Midbrain (tissue), 1 donor: ENCODE measurements at places on chromosomes 4 and X.

- no peak for DNase-seq
Observed at GRCh38 chrX:123617007-123617406, 115.8 kb downstream of the THOC2 start.

- DNase-seq, result no peak
Observed at GRCh38 chr4:183101956-183102480, 3.0 kb downstream of the WWC2 start.

- no peak for DNase-seq
Observed at GRCh38 chrX:69361311-69361845, 142.7 kb upstream of the NALF2 start.

DNA sequence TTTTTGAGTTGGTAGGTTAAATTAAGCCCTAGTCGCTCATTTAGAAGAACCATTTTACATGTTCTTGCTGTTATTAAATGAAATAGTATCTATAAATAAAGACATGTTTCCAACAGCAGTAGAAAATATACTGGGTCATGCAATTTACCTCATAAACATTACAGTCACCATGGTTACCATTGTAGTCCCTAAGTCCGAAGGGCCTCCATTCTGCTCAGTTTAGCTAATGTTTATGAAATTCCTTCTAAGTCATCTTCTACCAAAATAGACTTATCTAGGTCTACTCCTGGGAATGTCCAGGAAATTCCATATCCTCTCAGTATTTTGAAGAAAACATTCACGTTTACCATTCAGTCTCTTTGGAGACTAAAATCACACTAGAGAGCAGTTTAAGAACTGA, 292.5 kb upstream of the DCAF8L1 start:
- no peak for DNase-seq

DNA sequence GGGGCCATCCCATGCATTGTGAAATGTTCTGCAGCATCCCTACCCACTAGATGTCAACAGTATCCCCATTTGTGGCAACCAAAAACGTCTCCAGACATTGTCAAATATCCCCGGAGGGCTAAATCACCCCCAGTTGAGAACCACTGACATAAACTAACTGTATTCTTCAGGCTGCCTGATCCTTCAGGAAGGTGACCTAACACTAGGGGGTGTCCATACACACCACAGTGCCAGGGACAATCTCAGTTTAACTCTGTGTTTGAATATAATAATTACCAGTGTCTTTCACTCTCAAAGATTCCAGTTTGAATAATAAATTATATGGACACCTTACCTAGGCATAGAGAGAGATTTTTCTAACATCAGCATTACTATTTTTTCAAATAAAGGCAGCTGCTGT, 6.4 kb downstream of the ACE2 start:
- DNase-seq, result no peak

- no peak for DNase-seq
Observed at GRCh38 chr4:81502564-81502963, 30.9 kb upstream of the RASGEF1B start.

DNA sequence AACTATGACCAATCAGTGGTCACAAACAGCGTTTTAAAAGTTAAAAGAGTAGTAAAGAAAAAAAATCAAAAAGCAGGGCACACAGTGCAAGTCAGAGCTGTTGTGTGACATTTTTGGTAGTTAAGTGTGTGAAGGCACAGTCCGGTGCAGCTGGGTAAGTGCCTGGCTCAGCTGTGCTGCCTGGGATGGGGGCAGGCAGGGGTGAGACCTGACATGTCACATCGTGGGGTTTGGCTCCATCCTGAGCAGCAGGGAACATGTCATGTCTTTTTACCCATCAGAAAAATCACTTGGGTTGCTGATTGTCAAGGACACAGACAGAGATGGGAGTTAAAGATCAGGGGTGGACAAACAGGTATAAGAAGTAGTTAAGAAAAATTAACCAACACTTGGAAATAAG, 125.1 kb downstream of the NSUN7 start:
- DNase-seq, result no peak

DNA sequence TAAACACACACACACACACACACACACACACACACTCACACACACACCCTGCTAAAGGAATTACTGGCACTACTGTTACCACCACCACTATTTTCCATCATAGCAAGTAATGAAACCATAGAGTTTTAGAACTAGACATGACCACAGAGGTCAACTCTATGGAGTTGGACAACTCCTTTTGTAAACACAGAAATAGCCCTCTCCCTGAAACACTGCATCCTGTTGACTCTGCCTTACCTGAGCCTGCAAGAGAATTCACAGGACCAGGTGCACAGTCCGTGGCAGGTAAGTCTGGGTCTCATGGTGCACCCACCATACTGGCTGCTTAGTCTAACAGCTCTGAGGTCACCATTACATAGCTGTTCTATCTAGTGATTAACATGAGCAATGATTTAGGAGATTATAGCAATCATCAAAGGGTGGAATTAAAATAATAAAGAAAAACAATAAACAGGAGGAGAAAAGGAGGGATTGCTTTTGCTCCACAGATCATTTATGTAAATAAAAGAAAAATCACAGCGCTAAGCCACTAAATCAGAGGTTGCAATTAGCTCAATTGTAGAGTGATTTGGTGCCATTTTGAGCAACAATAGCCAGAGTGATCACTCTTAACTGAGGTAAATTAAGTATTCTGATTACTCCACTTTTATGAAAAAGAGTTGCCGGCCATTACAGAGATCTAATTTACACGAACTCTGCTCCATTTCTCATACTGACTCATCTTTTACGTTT, 340.0 kb upstream of the RASGEF1B start:
- DNase-seq, result no peak

GRCh38 chr4:91485415-91485814, 818.4 kb upstream of the GRID2 start:
- no peak for DNase-seq

DNA sequence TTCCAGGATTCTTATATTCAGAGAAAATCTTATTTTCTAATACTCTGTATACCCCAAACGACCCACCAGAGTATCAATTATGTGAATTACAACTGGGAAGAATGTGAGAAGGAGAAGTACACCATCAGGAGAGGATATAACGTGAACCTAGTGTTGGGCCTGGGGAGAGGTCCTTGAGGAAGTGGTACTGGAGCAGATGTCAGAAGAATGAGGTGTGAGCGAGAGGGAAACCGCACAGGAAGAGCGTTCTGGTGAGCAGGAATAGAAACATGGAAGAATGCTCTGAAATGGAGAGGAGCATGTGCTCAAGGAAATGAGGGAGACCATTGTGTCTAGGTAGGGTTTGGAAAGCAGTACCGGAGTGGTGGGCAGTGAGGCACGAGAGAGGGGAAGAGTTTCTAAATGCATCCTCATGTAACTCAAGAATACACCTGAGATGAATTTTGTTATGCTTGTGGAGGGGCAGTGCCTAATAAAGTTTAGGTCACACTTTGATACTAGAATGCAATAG, 151.6 kb downstream of the GRID2 start:
- no peak for DNase-seq

DNA sequence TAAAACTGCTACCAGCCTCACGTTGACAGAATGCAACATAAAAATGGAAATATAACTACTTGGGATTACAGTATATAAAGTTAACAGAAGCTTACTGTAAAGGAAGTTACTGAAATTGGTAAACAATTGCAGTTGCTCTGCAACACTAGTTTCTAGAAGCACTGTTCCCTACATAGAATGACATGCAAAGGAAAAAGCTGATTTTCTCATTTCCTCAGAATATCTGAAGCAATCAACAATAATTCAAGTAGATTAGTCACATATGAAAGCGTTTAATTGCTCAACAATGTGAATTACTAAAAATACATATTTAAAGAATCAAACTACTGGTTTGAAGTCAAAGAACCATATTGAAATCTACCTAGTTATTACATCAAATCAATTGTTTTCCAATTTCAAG, 31.8 kb downstream of the PDGFC start:
- DNase-seq, result no peak

DNA sequence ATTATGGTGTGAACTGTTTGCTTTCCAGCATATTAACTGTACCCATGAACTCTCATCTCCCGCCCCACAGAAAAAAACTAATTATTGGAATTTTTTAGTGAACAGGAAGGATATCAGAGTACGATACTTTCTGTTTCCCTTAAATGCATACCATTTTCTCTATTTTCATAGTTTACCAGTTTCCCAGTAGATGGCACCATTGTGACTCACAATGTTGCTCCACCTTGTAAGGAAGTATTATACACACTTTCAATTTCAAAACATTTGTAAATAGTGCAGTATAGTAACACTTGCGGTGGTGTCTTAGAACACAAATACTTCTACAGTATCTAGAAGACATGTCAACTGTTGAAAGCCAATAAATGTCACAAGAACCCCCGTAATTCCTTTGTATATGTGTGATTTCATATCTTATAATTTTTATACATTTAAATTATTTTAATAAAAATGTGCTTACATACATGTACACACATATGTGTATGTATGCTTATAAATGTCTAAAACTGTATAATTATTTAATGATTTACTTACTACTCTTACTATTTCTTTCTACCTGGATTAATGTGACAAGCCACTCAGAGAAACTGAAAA, 167.3 kb downstream of the SLIT2 start:
- peak; percentile 56 for DNase-seq

DNA sequence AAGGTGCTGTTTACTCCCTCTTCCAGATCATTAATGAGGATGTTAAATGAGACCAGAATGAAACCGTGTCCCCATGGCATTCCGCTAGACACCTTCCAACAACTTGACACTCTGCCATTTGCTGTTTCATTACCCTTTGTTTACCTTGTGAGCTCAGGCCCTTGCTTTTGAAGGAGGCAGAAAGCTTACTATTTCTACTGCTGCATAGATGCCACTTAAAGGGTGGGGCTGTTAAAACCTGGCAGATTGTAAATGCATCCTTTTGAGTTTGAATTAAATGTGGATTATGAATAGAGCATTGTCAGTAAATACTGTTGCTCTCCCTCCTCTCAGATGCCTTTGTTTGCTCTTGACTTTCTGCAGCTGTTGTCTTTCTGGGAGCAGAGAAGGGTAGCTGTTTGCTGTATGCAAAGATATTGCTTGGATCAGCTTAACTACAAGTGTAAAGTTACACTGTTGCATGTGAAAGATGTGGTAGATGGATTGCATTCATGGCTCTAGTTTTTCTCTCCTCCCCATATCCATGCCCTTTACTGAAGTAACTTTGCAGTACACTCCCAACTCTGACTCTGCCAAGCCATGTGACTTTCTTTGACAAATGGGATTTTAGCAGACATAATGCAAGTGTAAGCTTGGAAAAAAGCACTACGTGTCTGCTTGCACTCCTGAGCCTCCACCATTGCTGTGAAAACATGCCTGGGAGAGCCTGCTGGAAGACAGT, 75.0 kb upstream of the DHX15 start:
- DNase-seq, result peak; percentile 86

DNA sequence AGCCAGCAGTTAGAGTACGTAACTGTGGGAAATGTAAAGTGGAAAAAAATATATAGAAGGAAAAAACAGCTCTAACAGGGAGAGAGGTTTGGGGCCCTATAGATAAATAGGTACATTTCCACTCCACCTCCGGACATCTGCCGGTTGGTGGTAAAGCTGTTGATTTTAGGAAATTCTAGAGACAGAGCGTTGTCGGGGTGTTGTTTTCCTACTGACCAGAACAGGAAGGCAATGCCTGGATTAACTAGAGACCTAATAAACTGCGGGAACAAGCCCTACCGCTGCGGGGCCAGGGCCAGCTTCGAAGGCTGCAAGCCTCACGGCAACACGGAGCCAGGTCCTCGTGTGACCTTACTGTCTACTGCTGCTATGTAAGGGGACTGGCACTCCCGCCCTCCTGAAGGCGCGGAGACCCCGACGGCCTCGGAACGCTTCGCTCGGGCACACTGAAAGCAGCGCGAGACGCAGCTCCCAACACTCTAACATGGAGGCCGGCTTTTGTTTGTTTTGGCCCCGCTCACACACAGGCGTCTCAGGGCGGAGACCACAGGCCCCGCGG, 702 bp upstream of the CDKN2AIP start:
- DNase-seq, result peak; percentile 54

DNA sequence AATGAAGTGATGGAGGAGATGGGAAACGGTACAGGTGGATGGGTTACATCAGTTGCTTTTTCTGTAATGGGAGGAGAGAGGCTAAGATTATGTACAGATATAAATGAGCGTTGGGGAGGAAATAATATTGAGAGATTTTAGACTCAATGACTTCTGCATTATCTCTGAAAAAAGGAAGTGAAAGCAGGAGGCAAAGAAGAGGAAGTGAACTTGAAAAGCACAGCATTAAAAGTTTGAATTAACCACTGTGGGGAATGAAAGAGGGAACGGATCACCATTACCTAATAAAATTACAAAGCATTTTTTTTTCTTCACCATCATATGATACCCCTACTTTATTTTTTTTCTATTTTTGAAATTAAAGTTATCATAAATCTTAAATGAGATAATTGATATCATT, 1025.5 kb downstream of the RPA4 start:
- DNase-seq, result no peak

- no peak for DNase-seq
Observed at GRCh38 chrX:131977619-131978018, 45.5 kb upstream of the STK26 start.

GRCh38 chr4:15235135-15235534, 192.7 kb upstream of the C1QTNF7 start:
- DNase-seq, result no peak

GRCh38 chrX:148865277-148866210, 365.1 kb downstream of the AFF2 start:
- no peak for DNase-seq

DNA sequence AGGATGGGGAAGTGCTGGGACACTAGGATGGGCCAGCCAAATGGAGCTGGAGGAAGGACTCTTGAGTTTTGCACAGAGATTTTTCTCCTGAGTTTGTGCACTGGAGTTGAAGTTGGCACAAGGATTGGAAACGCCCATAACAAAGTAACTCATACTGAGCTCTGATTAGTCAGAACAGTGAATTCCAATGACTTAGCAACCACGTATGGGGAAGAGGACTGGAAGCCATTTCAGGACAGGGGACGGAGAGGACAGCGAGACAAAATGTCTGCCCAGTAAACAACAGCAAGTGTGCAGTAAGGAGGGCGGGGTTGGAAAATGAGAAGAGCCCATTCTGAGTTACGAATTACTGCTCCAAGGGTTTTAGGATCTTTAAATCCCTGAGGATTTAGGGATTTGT, 5.9 kb downstream of the RIPPLY1 start:
- DNase-seq, result no peak

- peak; percentile 43 for DNase-seq
Observed at GRCh38 chr4:121711263-121712000, 14.7 kb upstream of the ANXA5 start.

DNA sequence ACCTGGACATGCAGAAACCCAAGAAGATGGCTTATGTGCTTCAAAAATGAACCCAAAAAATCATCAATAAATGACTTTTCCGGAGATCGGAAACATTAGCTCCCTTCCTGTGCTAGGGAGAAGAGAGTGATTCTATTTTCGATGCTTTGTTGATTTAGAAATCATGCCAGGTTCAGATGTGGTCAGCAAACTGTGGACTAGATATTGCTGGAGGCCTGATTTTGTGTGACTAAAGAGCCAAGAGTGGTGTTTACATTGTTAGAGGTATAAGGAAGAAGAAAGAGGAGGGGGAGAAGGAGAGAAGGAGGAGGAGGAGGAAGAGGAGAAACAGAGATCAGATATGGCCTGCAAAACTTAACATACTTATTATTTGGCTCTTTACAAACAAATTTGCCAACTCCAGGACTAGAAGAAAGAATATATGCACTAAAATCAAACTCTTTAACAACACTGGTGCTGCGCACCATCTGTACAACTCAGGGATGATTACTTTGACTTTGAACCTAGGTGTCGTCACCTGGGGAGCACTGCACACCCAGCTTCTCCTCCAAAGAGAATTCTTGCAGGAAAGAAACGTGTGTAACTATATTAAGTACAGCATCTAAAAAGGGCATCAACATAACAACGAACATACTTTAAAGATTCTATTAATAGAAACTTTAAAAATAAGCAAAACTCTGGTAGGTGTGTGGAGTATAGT, 664.9 kb upstream of the LCORL start:
- DNase-seq, result no peak
